ENCODE measurements at places on chromosomes 7 and 10. TPM values are rescaled to one million over a fixed set of nuclear protein-coding genes. Genes with fewer than 3 reads are reported as not detected.
A peak's percentile ranks its signal among the peaks of the same experiment; 100 is the strongest.

ETV1 gene
- 9.8 TPM for total RNA-seq

DNA sequence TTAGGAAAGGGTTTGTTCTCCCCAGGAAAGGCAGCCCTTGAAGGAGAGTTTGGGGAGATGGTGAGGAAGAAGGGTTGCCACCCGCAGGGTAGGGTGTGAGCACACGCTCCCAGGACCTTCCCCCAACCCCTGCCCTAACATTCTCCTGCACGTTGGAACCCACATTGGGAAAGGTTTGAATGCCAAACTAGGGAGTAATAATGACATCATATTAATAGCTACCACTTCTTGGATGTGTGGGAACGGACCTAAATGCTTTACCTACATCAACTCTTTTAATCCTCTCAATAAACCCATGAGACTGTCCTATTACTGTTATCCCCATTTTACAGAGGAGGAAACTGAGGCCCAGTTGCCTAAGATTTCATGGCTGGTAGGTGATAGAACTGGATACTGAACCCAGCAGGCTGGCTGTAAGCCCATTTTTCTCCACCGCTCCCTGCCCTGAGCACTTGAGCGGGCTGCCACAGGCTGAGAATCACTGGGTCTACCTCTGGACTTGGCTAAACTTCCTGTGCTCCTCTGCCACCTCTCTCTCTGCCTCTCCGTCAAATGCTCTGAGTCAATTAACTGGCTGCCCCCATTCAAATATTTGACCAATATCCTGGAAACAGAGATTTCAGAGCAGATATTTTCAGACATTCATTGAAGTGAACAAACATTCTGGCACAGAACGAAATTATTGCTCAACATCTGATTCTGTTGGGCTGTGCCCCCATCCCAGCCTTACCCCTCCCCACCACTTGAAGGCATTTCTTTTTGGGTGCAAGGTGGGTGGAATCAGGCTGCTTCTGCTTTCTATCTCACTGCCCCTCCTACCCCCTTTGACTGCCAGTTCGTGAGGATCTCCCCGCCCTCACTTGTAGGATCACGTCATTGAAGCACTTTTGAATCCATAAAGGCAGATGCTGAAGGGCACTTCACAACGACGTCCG lies 129.7 kb downstream of the C10orf105 start:
- peak; percentile 70 for DNase-seq

ELN gene
- 65.7 TPM for total RNA-seq

DNA sequence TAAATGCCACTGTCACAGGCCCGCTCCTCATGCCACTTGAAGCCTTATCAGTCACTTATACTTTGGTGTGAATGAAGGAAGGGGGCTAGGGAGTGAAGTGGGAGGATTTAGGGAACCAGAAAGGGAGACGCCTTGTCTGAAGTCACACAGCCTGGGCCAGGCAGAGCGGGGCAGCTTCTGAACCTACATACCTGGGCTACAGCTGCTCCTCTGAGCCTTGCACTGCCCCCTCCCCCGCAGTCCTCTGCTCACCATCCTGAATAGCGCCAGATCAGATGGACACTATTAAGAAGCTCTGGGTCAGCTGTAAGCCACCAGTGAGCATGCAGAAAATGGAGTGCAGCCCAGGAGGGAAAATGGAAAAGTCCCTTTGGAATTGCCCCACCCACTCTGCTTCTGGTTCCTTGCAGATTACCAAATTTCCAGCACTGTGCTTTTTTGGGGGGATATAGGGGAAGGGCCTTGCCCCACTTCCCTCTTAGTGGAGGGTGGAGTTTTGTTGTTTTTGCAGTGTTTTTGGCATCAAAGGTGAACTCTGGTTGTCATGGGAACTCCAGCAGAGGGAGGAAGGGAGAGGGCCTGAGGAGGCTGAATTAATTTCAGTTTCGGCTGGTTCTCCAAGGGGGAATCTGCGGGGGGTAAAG lies 35.0 kb upstream of the ADCYAP1R1 start:
- DNase-seq, result no peak

- DNase-seq, result no peak
These were observed 245.3 kb upstream of the SLC26A5 start for GRCh38 chr7:103691291-103691690.

- no peak for DNase-seq
These were observed 18.1 kb upstream of the GPR141 start for GRCh38 chr7:37665352-37666022.

FXYD4 gene
- not detected for total RNA-seq
